ENCODE measurements at places on chromosomes 11 and 22.

GRCh38 chr11:125346565-125347260 is 149.4 kb downstream of the FEZ1 start:
- DNase-seq = no peak

GRCh38 chr22:23075525-23076216 is 5.4 kb downstream of the GNAZ start:
- DNase-seq = no peak

- peak; percentile 29 for DNase-seq
Observed at GRCh38 chr22:49967706-49968208, 7.2 kb downstream of the PIM3 start.

DNA sequence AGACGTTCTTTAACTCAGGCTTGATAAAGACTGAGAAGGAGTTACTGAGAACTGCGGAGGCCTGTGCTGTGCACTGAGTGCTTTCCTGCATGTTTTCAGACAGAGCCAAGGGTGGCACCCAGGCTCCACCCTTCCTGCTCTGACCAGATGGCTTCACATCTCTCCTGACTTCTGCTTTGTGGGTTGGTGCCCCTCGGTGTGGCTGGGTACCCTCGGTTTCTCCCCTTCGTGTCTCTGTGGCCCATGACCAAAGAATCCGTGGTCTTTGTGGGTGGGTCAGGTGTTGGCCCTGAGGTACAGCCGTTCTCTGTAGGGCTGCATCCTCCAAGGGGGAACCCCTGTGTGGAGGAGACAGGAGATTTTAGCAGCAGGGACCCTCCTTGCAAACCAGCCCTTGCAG is 34.3 kb downstream of the GRIK4 start:
- no peak for DNase-seq

DNA sequence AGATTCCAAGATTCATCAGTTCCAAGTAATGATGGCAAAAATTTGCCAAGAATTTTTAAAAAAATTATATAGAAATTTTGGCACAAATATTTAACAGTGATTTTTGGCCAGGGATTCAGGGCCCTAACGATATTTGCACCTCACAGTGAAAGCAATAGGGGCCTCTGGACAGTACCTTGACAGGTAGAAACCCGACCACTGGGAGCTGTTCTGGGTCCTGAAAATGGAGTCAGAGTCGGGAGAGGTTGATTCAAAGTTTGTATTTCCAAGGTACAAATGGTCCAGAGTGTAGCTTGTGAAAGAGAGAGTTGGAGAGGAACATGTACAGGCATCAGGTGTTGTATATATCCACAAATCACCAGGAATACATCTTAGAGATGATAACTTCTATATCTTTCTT is 41.6 kb downstream of the MRGPRX2 start:
- no peak for DNase-seq

DNA sequence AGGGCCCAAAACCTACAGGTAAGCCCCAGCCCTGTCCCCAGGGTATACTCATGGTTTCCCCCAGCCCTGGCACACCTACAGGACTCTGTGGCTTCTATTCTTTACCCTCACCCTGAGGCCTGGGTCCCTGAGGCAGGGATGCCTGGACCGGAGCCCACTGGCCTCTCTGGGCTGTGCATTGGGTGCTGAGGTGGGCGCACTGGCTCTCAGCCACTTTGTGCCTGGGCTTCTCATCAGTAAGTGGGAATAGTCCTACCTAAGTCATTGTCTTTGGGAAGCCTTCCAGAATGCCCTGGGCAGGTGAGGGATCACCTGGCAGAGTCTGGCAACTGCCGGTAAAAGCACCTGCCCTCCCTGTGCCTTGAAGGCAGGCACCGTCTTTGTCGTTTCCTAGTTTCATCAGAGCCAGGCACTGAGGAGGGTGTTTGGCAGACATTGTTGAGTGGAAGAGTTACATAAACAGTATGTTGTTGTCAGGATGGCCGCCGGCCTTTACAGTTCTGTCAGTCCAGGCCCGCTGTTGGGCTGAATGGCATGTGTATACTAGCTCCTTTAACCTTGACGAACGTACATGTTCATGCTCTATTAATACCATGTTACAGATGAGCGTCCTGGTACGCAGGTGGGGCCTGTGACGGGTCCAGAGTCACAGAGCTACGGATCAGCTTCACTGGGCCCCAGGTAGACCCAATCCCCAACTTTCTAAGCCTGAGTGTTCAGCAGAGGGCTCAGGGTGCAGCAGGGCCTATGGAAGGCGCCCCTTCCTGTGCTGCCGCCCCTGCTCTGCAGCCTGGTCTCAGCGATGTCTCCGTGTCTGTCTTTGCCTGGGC is 23.0 kb downstream of the SHANK3 start:
- no peak for DNase-seq

- DNase-seq = no peak
Observed at GRCh38 chr22:38919631-38920190, 37.7 kb upstream of the APOBEC3A start.

DNA sequence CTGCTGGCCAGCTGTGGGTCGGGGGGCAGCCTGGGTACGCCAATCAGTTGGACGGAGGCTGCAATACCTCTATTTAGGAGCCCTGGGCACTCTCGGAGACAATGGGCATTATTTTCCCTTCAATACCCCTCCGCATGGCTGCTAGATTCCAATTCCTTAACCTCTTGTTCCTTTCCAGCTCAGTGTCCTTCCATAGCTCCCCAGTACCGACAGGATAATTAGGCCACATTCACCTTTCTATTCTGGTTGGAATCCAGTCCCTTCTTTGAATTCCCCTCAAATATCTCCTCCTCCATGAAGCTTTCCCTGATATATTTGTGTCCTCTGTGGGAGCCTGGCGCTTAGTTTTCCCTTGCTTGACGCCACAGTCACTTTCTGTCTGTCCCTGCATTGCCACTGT is 4.2 kb upstream of the BIK start:
- DNase-seq = no peak

DNA sequence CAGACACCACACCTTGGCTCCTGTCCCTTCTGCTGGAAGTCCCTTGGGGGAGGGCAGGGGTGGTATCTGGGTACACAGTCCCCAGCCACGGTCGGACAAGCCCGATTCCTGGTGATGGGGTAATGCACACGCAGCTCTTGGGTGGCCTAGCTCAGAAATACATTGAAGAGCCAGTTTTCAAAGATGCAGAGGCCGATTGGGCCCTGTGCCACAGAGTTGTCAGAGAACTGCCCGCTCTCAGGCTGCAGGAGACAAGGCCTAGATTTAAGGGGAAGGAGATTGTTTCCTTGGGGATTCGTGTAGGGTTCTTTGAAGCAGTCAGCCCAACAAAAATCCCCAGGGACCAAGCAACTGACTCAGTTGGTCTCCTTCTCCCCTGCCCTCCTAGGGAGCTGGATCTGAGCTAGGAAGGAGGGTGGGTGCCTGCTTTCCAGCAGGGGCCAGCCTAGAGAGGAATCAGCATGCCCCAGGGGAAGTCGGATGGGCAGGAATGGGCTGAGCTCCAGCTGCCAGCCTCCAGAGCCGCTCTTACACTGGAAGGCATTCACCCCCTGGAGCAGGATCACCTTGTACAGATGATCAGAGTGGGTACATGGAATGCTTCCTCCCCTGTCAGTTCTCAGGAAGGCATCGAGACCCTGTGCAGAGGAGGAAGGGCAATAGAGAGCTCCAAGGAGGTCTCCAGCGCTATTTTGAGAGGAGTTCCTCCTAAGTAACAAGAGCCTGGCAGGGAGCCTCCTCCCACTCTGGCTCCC is 3.3 kb upstream of the SCN4B start:
- no peak for DNase-seq

DNA sequence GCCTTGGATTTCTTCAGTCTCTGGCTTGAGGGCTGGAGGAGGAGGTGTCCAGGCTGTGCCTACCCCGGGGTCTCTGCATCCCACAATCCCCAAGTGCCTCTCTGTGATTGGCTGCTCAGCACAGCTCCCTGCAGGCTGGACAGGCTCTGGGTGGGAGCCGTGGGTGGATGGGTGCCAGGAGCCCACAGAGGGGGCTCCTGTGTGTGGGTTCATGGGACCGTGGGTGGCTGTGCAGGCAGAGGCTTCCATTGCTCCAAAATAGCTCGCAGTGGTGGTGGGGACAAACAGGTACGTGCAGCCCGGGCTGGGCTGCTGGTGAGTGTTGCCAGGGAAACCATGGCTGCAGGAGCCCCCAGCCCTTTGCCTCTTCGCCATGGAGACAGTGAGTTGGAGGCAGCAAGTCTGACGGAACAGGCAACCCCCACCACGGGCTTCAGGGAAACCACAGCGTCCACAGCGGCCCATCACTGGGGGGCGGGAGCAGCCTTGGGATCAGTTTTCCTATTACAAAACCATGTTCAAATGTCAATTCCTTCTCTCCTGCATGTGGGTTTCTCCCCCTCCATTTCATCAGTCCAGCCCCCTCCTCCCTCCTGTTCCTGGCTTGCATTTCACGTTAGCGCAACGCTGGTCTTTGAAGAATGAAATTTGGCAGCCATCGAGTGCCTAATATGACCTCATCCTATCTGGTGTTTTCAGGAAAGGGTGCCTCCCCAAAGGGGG is 155.2 kb downstream of the TRIM29 start:
- DNase-seq = no peak

- no peak for DNase-seq
Observed at GRCh38 chr11:9259981-9260837, 4.9 kb downstream of the DENND5A start.

DNA sequence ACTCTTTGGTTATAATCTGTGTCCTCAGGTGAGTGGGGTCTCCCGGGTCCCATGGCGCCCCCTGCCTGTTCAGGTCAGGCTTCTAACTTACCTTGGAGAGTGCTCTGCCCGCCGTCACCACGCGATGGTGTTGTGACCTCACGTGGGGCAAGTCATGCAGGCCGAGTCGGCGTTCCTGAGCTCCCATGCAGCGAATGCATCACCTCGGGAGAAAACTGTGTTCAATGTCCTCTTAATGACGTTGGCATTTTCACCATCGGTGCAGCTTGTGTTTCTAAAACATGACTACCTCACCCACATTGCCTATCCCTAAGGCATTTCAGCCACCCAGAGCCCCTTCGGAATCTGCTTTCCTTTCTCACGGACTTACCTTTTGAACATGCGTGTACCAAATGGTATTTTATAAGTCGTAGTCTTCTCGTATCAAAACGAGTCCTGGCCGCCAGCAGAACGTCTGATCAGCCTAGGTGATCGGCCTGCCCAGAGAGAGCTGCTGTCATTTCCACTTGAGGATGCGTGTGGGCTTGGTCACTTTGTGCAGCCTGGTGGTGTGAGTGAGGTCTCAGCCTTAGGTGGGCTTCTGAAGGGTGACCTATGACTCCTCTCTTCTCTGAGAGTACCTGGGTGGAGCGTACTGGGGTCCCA is 64.8 kb downstream of the TBC1D22A start:
- DNase-seq = no peak

DNA sequence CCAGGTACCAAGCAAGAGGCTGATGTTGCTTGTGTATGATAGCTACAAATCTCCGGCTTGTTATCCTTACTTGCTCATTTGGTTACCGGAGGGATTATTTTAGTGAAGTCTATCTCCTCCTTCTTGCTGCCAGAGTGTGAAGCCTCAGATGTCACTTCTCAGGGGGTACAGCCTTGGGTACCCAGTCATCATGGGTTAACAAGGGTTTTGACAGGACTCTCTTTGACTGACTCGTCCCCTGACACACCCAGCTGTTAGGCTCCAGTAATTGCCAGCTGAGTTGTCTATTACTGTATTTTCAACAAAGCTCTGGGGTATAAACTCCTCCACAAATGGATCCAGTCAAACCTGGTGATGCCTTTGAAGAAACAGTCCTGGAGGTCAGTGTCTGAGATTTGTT is 11.9 kb upstream of the PELI3 start:
- DNase-seq = no peak

GRCh38 chr11:64996710-64997380 is at the start of gene BATF2:
Gene BATF2 (minus strand): TSS chr11:64996971. CDS start chr11:64996914, 57 bp downstream.
- DNase-seq = peak; percentile 45

GRCh38 chr22:47515384-47516125 is 753.1 kb downstream of the TBC1D22A start:
- no peak for DNase-seq

- DNase-seq = no peak
Observed at GRCh38 chr11:13284776-13285588, 7.4 kb downstream of the BMAL1 start.
